ENCODE measurements at places on chromosomes 3 and 15.

DNA sequence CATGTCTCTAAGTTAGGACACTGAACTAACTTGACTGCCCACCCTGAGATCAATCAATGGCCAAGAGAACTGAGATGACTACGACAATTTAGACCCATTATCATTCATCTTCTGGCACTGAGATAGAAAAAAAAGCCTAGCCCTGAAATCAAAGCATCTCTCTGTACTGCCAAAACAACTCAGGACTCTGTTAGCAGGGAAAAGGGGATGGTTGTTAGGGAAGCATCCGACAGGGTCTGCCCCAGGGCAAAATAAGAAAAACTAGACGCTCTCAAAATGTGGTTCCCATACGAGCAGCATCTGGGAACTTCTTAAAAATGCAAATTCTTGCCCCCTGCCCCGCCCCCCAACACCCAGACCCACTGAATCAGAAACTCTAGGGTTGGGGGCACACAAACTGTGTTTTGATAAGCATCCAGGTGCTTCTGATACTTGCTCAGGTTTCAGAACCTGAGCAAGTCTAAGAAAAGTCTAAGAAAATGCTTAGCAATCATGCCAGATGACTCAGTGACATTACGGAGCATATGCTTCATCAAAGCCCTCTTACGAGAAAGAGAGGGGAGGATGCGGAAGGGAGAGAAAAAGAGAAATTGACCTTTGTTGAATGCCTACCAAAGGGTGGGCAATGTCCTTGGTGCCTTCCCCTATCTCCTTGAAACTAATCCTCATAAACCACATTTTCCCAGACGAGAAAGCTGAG is 172.8 kb upstream of the HES1 start:
- DNase-seq, result no peak

DNA sequence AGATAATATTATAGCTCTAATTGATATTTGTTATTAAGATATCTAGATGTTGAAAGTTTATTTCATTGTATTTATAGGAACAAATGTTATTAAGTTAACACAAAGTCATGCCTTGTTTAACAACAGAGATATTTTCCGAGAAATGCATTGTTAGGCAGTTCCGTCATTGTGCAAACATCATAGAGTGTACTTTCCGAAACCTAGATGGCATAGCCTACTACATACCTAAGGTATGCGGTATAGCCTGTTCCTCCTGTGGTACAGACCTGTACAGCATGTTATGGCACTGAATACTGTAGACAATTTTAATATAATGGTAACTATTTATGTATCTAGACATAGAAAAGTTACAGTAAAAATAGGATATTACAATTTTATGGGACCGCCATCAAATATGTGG is 114.3 kb downstream of the NAALADL2 start:
- no peak for DNase-seq

DNA sequence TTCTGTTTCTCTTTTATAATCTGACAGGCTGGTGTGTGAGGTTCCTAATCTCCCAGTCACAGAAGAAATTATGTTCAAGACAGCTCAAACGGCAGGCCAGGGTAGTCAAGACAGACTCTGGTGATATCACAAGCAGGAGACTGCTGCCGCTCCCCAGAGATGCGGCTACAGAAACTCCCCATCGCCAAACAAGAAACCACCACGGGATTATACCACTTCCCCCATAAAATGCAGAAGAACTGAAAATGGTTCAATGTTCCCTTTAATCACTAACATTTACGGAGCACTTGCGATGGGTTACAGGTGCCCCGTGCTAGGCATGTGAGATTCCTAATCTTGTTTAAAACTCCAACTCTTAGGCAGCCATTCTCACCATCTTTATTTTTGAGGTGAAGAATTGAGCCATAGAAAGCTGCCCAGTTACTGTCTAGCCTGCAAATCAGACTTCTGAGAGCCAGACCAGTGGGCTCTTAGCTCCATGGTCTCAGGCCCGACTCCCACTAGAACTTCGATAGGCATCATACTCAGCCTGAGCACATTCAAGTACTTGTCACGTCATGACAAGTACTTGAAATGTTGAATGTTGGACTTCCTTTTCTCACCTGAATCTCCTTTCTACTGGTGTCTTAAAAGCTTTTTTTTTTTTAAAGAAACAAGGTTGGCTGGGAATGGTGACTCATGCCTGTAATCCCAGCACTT is 58.4 kb downstream of the TBC1D2B start:
- no peak for DNase-seq

GRCh38 chr3:62839748-62840147 is 35.5 kb downstream of the CADPS start:
- no peak for DNase-seq

- DNase-seq, result no peak
Measured at GRCh38 chr3:30266524-30266923, 339.9 kb upstream of the TGFBR2 start.

- peak; percentile 30 for DNase-seq
Measured at GRCh38 chr3:194640829-194641228, 7.6 kb upstream of the TMEM44 start.

DNA sequence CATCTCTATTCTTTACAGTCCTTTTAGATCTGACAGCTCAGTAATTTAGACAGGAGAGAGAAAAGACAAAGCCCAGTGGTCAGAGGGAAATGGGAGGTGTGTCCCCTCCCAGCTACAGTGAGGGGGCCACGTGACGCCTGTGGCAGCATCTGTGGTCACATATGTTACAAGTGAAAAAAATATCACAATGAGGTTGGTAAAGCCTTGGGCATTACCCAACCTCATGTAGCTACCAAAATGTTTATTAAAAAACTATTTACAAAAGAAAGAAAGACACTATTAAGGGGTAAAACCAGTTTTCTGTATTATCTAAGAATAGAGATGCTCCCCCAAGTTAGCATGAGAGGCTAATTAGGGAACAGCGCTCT is 42.9 kb upstream of the PLCL2 start:
- no peak for DNase-seq

GRCh38 chr15:39250460-39251186 is 330.3 kb upstream of the THBS1 start:
- no peak for DNase-seq

DNA sequence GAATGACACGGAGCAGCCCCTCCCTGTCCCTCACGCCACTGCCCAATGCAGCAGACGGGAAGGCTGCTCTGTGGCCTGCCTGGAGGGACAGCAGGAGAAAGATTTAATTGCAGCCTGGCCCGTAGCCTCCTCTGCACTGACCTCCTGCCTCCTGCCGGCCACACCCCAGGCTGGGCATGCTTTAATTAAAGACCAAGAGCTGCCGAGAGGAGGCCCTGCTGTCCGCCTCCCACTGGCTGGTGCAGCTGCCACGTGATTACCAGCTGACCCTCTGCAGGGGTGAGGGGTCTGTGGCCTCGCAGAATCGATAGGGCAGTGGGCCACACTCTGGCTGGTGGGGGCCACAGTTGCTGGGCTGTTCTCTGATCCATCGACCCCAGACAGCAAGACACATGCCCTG is 100.2 kb upstream of the PRR23E start:
- DNase-seq, result no peak

- DNase-seq, result peak; percentile 99
Measured at GRCh38 chr3:156762631-156763185, 63.4 kb upstream of the LEKR1 start.

DNA sequence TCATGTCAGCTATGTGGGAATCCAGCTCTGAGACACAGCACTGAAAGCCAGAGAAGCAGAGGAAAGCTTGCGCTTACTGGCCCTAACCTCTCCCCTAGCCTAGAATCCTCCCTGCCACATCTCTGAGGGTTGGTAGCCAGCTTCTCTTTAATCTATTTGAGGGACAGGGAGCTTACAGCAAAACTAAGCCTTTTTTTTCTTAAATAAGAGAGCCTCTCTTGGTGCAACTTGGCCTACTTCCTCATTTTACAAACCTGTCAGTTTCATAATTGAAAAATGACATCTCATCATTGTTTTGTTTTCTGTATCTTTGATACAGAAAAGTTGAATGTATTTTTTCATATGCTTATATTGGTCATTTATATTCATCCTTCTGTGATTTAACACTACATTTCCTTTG is 193.9 kb downstream of the ZNF621 start:
- no peak for DNase-seq

GRCh38 chr3:62882676-62883200 is 7.5 kb upstream of the CADPS start:
- peak; percentile 45 for DNase-seq

- DNase-seq, result peak; percentile 25
Measured at GRCh38 chr3:179837374-179837773, 184.5 kb downstream of the USP13 start.

GRCh38 chr3:186095561-186096081 is 13.3 kb downstream of the ETV5 start:
- no peak for DNase-seq

GRCh38 chr15:67170143-67170925 is 84.1 kb downstream of the AAGAB start:
- DNase-seq, result no peak
